Stimulated activated CD8-positive, alpha-beta memory T cell treated with anti-CD3 and anti-CD28 coated beads, Interleukin-4, amount 100 ng/mL, for 4 hours (primary cell): ENCODE measurements at places on chromosomes 5 and 9.

GRCh38 chr9:36963346-36963745 is 70.7 kb downstream of the PAX5 start:
- DNase-seq, result no peak

DNA sequence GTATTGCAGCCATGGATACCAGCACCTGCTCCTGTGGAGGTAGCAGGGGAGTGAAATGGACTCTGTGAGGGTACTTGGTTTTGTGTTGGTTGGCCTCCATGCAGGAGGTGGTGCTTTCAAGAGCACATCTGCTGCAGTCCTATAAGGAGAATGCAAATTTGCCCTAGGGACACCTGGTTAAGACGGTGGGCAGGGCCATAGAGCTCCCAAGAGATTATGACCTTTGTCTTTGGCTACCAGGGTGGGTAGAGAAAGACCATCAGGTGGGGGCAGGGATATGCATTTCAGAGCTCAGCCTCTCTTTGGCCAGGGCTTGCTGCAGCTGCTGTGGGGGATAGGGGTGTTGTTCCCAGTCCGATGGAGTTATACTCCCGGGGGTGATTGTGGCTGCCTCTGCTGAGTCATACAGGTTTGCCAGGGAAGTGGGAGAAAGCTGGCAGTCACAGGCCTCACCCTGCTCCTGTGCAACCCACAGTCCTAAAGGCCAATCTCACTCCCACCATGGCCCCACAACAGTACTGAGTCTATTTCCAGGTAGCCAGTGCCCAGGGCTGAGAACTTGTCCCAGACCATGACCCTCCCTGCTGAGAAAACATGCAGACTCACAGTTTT is 14.0 kb upstream of the PDLIM4 start:
- DNase-seq, result no peak

GRCh38 chr9:132114102-132114707 is 34.5 kb upstream of the MED27 start:
- no peak for DNase-seq

- no peak for DNase-seq
Measured at GRCh38 chr5:90644132-90644531, 85.5 kb downstream of the ADGRV1 start.

DNA sequence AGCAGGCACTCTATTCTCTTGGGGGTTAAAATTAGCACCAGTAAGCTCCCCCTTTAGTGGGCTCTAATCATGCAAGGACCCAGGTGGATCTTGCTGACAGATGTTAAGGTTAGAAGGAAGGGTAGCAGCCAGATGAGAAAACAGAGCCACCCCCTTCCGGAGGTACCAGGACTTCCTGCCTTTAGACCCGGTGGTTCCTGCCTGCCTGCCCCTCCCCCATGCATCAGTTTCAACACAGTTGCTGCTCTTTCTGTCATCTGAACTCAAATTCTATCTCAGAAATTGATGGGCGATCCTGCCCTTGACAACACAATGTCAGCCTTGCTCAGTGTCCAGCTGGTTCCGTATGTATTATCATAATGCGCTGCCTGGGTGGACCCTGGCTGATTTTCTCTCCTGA is 287.3 kb downstream of the EBF1 start:
- no peak for DNase-seq

GRCh38 chr5:40873286-40873880 is 32.2 kb downstream of the CARD6 start:
- DNase-seq, result no peak

GRCh38 chr9:121984726-121985402 is 108.2 kb downstream of the TTLL11 start:
- no peak for DNase-seq

DNA sequence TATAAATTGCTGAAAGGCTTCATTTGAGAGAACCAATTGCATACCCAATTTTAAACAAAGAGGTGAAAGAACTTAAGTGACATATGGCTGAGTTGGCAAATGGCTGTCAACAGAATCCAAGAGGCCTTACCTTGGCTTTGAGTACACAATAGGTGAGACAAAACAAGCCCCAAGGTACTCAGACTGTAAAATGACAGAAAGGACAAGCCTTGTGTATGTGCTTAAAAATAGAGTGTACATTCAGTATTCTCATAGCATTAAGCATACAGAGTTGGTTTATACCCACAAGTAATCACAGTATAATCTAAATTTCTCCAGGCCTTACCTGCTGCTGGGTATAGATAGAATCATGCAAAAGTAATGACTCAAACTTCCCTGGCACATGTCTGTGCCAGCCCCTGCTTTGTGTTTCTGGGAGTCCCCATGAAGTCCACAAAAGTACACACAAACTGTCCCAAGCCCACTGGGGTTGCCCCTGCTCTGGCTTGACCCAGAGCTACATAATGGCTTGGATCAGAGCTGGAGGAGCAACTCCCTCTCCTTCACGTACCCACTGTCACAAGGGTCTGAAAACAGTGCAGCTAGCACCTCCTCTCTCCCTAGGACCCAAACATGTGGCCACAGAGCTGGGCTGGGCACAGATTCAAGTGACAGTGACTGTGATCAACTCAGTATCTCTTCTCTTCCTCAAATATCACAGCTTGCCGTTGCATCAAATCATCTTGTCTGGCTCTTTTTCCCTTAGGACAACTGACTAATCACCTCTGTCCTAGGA is 250.8 kb downstream of the ENC1 start:
- DNase-seq, result no peak

DNA sequence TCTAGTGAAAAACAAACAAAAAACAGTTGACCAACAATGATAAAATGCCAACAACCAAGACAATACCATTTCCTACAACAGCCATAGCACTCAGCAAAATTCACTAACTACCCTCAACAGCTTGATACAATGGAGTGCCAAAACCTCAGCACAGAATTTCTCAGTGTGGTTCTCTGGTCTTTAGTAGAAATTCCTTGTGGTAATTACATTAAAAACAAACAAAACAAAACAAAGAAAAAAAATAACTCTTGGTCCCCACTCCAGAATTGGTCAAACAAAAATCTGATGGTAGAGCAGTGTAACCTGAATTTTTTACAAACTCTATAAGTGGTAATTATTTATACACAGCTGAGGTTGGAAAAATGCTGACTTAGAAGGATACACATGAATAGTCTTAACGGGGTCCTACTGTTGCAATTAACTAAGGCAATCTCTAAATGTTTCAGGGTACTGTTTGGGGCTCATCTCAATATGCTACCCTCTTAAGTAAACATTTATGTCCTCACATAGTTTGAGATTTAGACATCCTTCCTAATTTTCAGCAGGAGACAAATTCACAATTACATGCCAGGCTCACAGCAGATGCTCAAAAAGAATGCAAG is 13.8 kb downstream of the CSNK1A1 start:
- DNase-seq, result no peak

DNA sequence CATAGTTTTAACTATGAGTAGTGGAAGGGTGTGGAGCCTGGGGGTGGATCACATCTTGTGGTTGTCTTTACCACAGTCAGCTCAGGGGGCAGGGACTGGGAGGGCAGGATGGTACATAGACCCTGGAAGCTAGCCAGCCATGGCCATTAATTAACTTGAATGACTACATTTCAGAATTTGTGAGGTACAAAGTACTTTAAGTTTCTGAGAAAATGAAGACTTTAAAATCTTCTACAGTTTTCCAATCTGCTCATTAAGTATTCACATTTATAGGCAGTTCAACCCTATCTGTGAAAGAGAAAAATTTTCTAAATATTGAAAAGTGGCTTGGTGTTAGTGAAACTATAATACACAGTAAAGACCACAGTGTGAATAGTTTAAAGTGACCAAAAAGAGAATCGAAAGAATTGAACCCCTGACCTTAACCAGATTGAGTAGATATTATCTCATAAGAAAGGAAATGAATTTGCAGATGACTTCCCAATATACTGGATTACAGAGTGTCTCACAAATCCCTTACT is 234.2 kb upstream of the MEF2C start:
- DNase-seq, result no peak

GRCh38 chr5:35926389-35927051 is 11.9 kb downstream of the CAPSL start:
- DNase-seq, result peak; percentile 49

DNA sequence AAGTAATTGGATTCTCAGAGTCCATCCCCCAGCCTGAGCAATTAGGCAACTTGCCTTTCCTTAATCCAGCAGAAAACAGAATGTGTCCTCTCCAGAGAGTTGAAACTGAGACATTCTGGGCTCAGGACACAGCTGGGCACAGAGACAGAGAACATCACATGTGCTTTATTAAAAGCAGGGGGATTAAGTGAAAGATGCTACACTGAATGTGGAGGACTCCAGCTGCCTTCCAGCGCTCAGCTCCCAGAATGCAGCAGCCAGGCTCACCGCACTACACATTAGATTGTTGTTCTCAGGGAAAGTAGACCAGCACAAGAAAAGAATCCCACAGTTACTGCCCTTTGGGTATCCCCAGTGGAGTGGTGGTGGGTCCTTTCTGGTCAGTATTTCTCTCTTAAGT is 141.6 kb upstream of the IL12B start:
- DNase-seq, result no peak

DNA sequence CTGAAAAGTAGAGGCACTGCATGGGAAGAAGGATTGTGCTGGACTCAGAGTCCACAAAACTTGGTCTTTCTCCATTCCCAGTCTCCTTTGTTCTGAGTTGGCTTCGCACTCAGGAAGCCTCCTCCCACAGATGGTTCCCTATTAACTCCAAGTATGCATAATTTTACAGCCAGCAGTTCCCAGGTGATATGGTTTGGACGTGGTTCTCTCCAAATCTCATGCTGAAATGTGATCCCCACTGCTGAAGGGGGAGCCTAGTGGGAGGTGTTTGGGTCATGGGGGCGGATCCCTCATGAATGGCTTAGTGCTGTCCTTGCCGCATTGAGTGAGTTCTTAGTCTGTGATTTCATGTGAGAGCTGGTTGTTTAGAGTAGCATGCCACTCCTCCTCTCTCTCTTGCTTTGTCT is 86.6 kb downstream of the FEM1C start:
- no peak for DNase-seq

GRCh38 chr9:101333926-101334702 is 50.7 kb downstream of the BAAT start:
- no peak for DNase-seq
